ENCODE measurements at places on chromosomes 2 and 18.

DNA sequence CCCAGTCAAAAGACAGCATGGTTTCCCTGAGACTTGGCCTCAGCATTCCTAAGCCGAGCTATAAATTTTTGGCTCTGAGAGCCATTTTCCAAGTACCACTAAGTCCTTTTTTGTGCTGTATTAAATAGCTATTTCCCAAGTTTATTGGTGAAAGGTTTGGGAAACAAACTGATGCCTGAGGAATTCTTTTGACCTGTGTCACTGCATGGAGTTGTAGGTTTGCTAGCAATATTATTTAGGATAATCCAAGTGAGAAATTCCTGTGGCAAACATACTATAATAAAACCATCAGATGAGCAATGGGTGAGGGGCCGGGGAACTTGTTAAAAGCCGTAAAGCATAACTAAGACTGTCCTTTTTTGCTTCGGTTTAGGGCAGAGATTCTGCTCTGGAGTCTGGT, 28.4 kb downstream of the ARHGAP28 start:
- no peak for DNase-seq

DNA sequence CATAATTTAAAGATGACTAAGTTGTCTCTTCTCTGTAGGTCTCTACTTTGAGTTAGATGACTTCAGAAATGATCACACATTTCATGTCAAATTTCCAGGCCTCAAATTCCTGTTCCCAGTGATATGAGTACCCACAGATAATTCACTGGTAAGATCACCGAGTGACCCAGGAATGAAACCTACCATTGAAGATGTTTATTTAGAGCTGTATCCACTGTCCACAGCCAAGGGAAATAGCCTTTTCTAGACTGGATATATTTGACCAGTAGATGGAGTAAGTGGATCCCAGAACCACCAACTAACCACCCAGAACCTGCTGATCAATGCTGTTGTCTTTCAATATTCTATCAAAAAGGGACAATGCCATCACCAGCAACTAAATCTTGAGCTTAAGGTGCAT, 238.8 kb downstream of the SLC8A1 start:
- DNase-seq = no peak

GRCh38 chr18:5476961-5477800, 66.6 kb downstream of the EPB41L3 start:
- no peak for DNase-seq

DNA sequence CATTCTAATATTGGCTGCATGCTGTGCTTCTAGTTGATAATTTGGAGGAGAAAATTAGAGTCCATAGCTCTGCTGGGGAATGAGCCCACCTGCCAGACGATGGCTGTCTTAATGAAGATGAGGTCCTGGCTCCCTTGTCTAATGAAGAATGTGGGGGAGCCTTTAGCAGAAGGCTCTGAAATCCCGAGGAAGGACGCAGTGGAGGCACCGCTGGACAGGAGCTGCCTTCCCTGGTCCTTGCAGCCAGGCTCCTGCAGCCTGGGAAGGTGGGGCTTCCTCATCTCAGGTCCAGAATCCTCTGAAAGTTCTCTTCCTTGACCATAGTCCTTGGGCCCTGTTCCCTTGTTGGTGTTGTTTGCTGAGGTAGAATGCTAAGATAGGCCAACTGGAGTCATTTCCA, 208.3 kb downstream of the AGAP1 start:
- no peak for DNase-seq

DNA sequence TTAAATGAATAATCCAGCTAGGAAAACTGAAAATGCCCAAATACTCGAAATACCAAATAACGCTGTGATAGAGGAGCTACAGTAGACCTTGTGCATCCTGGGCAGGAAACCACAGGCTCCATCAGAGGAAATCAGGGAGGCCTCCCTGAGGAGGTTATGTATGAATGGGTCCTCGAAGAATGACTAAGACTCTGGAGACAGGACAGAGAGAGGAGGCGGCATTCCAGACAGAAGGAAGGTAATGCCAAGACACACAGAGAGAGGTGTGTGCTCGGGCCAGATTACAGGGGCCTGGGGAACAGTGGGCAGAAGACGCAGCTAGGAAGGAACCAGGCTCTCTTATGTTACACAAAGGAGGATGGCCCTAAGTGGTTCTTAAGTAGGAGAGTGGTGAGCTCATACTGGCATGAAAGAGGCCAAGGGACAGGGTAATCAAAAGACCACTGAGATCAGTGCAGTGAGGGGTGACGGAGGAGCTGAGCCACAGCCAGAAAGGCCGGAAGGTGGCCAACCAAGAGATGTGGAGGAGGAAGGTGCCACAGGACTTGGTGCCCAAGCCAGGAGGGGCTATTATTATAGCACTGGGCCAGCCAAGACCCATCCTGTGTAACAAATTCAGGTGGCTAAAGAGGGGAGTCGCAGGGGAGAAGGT, 9.9 kb downstream of the ST3GAL5 start:
- DNase-seq = no peak

DNA sequence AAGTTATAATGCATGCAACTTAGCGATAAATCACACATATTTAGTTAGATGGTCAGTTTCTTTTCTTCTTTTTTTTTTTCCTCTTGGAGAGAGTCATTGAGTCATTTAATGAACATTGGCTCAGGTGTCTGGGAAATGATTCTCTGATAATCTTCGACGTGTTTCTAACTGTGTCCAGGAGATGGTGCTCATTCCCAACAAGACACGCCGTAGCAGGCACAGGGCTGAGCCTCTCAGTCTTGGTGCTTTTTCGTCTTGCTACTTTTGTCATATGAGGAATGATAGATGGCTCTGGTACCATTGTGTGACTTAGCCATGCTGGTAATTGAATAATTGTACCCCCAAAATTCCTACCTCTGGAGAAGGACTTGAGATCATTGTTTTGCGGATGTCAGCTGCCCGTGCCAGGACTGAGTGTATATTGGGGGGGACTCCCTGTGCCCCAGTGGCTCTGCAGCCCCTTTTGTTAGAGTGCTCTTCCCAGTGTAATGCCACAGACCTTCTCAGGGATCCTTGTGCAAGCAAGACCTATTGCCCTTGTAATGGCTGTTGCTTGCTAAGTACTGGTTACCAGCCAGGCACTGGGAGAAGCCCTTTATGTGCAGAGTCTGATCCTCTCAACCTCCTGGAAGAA, 107.6 kb upstream of the CYRIA start:
- DNase-seq = no peak

GRCh38 chr2:118580651-118581050, 266.8 kb downstream of the EN1 start:
- no peak for DNase-seq

GRCh38 chr2:74924463-74925265, 33.8 kb upstream of the POLE4 start:
- no peak for DNase-seq

GRCh38 chr2:120875431-120875830, 139.8 kb downstream of the GLI2 start:
- no peak for DNase-seq

DNA sequence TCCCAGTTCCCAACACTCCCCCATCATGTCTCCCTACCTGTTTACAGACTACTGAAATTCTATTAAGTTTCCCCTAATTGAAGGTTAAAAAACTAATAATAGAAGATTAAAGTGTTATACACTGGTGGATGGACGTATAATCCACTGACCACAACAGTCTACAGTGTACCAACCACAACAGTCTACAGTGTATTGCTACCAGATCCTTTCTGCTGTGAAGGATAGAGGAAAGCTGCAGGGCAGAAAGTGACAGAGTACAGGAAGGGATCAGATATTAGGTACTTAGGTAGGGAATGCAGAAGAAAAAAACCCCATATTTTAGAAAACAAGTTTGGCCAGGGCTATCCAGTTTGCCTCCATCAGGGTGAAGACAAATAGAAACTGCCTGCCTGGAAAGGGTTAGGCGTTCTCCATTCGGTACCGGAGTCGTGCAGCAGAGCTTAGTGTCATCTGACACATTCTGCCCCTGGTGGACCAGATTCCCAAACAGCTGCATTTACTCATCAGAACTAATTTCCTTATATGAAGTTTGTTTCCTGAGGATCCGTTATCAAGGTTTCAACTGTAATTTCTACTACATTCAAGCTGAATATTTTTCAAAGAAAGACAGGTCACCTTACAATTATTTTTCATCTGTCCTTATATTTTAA, 49.9 kb downstream of the KLF7 start:
- DNase-seq = no peak

Measured in stimulated activated CD8-positive, alpha-beta memory T cell treated with anti-CD3 and anti-CD28 coated beads, Interleukin-4, amount 100 ng/mL, for 1 hour (primary cell).